ENCODE measurements at places on chromosomes 2 and 18. TPM values are rescaled to one million over a fixed set of nuclear protein-coding genes. Genes with fewer than 3 reads are reported as not detected.

Gene CPS1
- 3.7 TPM for total RNA-seq

Gene EPAS1
- total RNA-seq: 13.6 TPM

Gene CPLX4
- not detected for total RNA-seq

Gene GCFC2
- 14.1 TPM for total RNA-seq

Gene RNU2-63P
- total RNA-seq: not detected

Gene POTEI
- total RNA-seq: under 0.01 TPM

Gene MIB1
- 65.8 TPM for total RNA-seq

Gene ACMSD
- not detected for total RNA-seq

Gene MYCN
- 7.3 TPM for total RNA-seq

Gene IL1B
- total RNA-seq: 1.0 TPM

Gene ANTXR1
- 86.6 TPM for total RNA-seq

Gene REG1B
- not detected for total RNA-seq

Gene TRIM43
- total RNA-seq: not detected

Gene ERBB4
- 9.9 TPM for total RNA-seq

Gene CNPPD1
- 27.1 TPM for total RNA-seq

Gene GYPC
- total RNA-seq: 238 TPM

Gene TTN
- 2,245 TPM for total RNA-seq

Gene ARHGEF33
- under 0.01 TPM for total RNA-seq

Gene FAM237A
- not detected for total RNA-seq

Gene PPM1B
- 27.1 TPM for total RNA-seq

Gene RTKN
- 26.6 TPM for total RNA-seq

All from skeletal muscle tissue (tissue), 5 donors.